Stimulated activated CD8-positive, alpha-beta memory T cell treated with anti-CD3 and anti-CD28 coated beads, Interleukin-7, amount 100 ng/mL, for 48 hours (primary cell): ENCODE measurements at places on chromosomes 2 and 18.

DNA sequence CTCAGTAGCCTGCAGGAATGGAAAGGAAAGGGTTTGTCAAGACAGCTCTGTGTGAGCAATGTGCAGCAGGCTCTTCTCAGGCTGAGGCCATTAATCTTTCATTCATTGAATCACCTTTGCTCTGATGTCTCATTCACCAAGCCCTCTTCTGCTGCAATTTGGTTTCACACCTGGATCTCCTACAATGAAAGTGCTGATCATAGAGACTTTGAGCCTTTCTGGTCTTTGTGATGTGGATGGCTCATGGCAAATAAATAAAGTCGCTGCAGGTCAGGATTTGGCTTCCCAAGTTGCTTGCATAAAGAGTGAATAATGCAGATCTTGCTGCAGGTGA, 95.8 kb upstream of the SPRED2 start:
- no peak for DNase-seq

GRCh38 chr18:78169174-78169864, 810.3 kb upstream of the SALL3 start:
- no peak for DNase-seq

DNA sequence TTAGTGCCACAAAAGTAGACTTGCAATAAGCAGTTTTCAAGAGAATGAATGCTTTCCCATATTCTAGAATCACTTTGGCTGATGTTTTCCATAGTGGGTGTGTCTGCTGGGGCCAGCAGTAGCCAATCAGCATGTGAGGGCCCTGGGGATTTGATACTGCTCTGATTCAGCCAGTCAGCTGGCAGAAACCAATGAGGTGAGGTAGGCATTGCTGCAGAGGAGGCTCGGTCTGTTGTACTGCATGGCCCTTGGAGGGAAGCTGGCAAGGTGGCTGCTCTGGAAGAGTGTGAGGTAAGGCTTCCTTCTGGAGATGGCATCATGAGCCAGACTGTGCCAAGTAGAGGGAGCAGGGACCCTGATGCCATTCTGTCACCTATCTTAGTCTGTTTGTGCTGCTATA, 22.7 kb downstream of the TMEM87B start:
- no peak for DNase-seq

- no peak for DNase-seq
Observed at GRCh38 chr2:17035010-17035409, 369.4 kb upstream of the CYRIA start.

GRCh38 chr18:6994056-6994770, 123.4 kb downstream of the LAMA1 start:
- no peak for DNase-seq

GRCh38 chr2:127041259-127041970, 65.5 kb downstream of the BIN1 start:
- DNase-seq, result no peak
